ENCODE measurements at places on chromosomes 7 and 10. TPM values are rescaled to one million over a fixed set of nuclear protein-coding genes. Genes with fewer than 3 reads are reported as not detected.
A peak's percentile ranks its signal among the peaks of the same experiment; 100 is the strongest.

DNA sequence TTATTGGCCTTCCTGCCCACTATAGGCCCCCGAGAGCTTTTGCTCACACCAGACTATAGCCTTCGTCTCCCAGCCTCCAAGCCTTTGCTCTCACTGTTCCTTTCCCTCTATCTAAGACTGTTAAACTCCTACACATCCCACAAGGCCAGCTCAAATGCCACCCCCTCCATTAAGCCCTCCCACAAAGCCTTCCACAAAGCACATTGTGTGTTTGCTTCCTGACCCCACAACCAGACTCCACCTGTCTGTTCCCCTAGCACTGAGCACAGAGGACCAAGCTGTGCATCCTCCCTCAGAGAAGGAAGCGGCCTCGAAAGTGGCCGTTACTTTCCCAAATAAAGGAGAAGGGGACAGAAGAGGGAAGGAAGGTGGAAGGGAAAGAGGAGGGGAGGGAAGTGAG lies 1.3 kb downstream of the LOXL4 start:
- no peak for DNase-seq

DNA sequence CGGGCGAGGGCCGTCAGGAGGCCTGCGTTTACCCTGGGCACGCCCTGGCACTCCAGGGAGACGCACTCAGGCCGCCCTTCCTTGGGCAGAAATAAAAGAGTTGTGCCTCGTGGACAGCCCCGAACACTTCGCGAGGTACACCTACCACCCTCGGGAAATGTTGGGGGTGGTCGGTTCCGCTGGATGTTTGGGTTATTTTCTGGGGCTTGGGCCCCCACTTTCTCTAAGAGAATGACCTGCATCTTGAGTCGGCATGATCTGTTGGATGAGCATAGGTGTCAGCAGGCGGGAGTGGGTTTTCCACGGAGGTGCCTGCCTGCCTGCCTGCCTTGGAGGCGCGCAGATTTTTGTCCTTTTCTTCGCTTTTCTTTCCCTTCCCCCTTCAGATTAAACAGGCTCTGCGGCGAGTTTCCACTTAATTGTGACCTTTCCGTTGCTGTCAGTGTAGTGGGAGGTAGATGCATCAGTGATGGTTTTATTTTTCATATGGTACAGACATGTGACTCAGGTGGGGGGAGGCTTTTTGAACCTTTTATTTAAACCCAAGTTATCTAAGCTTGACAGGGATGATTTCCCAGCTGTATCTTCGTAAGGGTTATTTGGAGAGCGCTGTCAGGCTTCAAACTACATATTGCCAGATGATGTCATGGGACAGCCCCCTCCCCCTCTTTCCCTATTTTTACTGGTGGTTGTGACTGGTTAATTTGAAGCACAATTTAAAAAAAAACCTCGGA lies 661 bp downstream of the HECTD2 start:
- DNase-seq = peak; percentile 46

DNA sequence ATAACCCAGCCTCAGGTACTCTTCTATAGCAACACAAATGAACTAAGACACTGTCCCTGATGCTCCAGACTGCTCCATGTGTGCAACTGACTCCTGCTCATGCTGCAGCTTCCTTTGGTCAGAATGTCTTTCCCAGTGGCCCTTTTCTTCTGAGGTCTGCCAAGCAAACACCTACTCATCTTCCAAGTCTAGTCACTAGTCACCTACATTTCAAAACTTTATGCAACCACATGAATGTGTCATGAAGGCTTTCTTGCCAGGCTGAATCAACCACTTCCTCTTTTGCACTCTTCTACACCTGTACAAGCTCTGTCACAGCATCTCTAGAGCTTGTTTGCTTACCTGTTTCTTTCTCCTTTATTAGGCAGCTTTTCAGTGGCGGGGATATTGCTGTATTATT lies 75.8 kb downstream of the LSMEM1 start:
- no peak for DNase-seq

- DNase-seq = no peak
These were observed 1209.8 kb downstream of the REEP3 start for GRCh38 chr10:64731016-64731415.

- DNase-seq = no peak
These were observed 30.4 kb upstream of the DDC start for GRCh38 chr7:50595491-50596102.

DNA sequence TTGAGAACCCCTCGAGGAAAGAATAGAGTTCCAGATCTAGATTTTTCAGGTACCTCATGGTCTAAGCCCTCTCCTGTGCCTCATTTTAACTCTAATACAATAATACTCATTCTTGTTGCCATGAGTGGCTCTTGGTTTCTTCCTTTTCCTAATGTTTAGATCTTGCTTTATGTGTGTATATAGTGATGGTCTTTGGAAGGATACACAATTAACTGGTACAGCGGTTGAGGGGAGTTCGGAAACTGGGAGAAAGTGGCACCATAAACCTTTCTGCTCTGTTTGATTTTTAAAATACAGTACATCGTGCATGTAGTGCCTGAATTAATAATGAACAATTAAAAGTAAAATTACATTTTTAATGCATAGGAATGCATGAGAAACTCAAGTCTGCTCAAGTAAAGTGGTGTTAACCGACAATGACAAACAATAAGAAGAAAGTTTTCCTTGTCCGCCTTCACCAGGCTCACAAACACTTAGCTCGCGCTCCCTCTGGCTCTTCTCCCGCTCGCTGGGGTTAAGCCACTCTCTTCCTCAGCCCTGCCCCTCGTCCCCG lies 386 bp upstream of the EIF4EBP2 start:
- DNase-seq = no peak

- no peak for DNase-seq
These were observed 13.5 kb upstream of the SFMBT2 start for GRCh38 chr10:7424315-7424714.

- no peak for DNase-seq
These were observed 13.2 kb upstream of the ITPRID1 start for GRCh38 chr7:31500656-31501055.

DNA sequence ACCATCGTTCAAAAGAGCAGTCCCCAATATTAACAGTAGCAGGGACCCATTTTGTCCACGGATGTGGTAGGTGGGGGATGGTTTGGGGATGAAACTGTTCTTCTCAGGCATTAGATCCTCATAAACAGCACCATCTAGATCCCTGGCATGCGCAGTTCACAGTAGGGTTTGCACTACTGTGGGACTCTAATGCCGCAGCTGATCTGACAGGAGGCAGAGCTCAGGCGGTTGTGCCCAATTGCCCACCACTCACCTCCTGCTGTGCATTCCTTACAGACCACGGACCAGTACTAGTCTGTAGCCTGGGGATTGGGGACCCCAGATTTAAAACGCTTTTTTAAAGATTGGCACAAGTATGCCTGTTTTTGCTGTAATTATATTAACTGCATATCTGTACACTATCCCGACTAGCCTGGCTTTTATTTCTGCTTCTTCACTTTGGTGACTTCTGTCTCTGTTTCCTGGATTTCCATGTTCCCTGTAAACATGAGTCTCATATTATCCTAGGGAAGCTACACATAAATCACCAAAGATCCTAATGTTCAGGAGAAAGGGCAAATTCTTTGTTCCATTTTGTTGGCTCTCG lies 163.3 kb upstream of the AKR1E2 start:
- no peak for DNase-seq

GRCh38 chr7:38177621-38178003 lies 433 bp upstream of the STARD3NL start:
- no peak for DNase-seq

DNA sequence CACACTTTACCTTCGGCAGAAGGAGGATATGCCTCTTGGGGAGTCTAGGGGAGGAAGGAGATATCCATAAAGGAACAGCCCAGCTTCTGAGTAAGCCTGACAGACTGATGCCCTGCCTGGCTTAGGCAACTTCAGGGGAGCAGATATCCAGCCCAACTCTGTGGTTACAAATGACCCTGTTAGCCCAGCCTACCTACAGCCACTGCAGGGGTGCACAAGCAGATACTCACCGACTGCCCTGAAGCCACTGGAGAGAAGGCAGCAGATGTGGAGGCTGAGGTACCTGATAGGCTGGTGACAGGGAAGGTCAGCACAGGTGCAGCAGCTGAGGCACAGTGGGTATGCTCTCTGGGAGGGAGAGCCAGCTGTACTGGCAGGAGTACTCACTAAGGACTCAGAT lies 770.2 kb downstream of the GRID1 start:
- DNase-seq = no peak

DNA sequence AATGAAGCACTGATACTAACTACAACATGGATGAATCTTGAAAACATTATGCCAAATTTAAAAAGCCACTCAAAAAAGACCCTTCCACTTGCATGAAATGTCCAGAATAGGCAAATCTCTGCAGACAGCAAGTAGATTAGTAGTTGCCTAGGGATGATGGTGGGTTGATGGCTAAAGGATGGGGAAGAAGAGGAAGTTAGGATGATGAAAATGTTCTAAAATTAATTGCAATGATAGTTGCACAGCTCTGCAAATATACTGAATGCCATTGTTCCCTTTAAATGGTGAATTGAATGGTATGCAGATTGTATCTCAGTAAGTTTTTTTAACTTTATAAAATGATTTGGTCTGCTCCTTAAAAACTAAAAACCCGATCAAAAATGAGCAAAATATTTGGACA lies 7.3 kb upstream of the LIPA start:
- no peak for DNase-seq

GRCh38 chr7:100789055-100789454 lies 38.3 kb downstream of the EPHB4 start:
- DNase-seq = no peak

GRCh38 chr7:158973941-158974785 lies 117.8 kb downstream of the DYNC2I1 start:
- no peak for DNase-seq

GRCh38 chr7:121796381-121796780 lies 76.6 kb upstream of the PTPRZ1 start:
- DNase-seq = no peak

DNA sequence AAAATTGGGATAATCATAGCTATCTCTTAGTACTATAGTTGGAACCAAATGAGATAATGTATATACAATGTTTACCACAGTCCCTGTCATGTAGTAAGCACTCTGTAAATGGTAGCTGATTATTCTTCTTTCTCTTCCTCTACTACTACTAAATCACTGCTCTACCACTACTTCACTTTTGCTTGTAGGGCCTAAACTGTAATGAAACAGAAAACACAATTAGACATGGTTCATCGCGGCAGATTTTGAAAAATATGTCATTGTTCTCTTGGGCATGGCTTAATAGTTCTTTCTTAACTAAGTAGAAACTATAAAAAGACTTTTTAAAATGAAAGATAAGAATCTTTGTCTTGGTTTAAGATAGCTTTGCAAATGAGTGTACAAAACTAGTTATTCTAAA lies 34.9 kb downstream of the R3HCC1L start:
- no peak for DNase-seq

DNA sequence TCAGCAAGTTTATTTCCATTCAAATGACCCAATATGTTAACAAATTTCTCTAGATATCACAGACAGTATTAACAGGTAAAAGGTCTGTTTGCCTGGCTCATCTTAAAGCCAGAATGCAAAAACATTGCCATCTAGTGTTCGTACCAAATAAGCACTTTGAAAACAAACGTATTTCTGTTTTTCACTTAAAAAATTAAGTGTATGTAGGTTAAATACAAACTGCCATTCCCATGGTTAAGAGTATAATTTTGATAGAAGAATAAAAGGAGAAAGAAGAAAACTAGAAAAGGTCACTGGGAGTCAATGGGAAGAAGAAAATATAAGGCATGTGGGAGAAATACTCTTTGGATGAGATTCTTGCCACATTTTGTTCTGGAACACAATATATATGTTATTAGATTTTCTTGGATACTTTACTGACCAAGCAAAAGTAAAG lies 51.0 kb downstream of the ORC5 start:
- no peak for DNase-seq

- peak; percentile 20 for DNase-seq
These were observed 101.6 kb downstream of the NPSR1 start for GRCh38 chr7:34759477-34760125.

GRCh38 chr7:70566671-70567070 lies 565.3 kb upstream of the GALNT17 start:
- DNase-seq = no peak

GRCh38 chr7:104176332-104176731 lies 31.5 kb downstream of the ORC5 start:
- DNase-seq = no peak

- DNase-seq = no peak
These were observed 36.4 kb downstream of the COPG2 start for GRCh38 chr7:130632111-130632510.

DNA sequence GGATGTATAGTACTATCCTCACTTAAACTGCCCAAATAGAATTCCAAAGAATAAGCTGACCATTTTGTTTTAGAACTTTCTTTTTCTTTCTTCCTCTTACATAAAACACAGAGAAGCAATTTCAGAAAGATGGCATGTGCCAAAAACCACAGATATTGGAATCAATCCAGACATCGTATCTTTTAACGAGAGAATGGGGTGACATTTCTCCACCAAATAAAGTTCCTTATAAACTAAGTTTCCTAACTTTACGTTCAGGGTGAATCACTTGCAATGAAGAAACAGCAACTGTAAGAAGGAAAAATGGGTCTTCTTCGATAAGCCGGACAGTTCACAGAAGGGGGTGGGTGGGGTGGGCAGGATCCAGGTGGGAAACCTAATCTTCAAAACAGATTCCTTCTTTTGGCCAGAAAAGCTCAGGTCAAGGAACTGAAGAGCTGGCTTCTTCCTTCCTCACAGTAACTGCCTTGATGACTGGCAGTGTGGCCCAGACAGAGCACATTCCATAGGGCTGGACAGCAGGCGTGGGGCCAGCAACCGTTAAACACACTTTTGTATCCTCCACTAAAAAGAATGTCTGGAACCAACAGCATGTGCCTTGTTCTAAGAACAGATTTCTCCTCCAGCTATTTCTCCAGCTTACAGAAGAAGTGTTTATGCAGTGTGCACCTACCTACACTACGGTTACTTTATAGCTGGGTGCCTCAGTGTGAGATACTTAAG lies 31.5 kb downstream of the CREB3L2 start:
- no peak for DNase-seq

- DNase-seq = no peak
These were observed 140.2 kb upstream of the CTTNBP2 start for GRCh38 chr7:118013252-118014010.

DNA sequence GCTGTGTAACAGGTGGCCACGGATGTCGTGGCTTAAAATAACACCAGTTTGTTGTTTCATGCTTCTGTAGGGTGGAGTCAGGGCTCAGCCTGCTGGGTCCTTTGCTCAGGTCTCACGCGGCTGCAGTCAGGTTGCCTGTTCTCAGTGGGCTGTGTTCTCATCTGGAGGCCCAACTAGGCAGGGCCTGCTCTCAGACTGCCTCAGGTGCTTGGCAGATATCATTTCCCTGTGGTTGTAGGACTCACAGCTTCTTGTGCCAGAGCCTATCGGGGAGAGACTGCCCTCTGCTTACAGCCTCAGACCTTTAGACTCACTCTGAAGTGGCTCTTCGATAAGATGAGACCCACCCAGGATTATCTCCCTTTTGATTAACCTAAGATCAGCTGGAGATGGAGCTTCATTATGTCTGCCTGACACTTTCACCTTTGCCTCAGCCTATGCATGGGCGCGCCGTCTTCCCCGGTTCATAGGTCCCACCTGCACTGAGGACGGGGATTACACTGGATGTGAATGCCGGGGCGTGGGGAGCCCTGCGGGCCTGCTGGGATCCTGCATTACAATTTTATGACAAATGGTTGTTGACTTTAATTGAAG lies 55.3 kb downstream of the INPP5A start:
- DNase-seq = no peak

Gene MCM10
- polyA plus RNA-seq = 17.1 TPM

Gene CCL26
- polyA plus RNA-seq = not detected

Gene NEUROG3
- not detected for polyA plus RNA-seq

Gene MYPN
- polyA plus RNA-seq = 0.03 TPM

Gene DKK1
- polyA plus RNA-seq = 66.7 TPM

Gene MBLAC1
- 1.3 TPM for polyA plus RNA-seq

Gene AGAP5
- polyA plus RNA-seq = 35.2 TPM

Gene SOSTDC1
- 47.8 TPM for polyA plus RNA-seq

Gene GOLGA7B
- 1.2 TPM for polyA plus RNA-seq
